Fibroblast of skin of right quadriceps (primary cell): ENCODE measurements at places on chromosomes 13 and 19.

DNA sequence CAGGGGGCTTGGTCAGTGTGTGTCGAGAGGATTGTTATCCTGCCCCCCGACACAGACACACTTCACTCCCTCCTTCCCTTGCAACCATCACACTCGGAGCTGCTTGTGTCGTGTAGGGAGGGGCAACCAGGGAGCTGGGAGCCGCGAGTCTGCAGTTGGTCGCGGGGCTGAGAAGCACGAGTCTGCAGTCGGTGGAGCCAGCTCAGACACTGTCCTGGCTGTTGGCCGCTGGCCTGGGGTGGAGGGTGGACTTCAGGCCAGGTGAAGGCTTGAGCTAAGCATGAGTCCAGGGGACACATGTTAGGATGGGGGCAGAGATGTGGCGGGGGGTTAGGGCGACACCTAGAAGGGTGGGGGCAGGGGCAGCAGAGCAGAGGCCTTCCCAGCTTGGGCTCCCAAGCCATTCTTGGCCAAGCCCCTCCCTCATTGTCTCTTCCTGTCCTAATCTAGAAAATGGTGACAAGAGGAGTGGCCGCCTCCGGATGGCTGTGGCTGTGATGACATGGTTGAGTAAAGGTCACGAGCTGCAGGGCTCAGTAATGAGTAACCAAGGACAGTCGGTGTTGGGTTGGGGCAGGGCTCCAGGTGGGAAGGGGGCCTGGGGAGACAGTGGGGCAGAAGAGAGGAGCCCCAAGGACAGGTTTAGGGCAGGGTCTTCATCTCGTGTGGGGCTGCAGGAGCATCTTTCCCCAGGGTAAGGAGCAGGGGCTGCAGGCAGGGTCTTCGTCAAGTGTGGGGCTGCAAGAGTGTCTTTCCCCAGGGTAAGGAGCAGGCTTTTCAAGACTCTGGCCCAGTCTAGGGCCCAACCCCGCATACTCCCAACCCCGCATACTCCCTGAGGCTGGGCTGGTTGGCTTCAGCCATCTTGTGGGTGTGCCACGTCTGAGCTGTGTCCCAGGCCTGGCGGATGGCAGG lies 8.6 kb downstream of the PPP5C start:
- DNase-seq = no peak

- no peak for DNase-seq
Measured at GRCh38 chr19:5608291-5608690, 14.3 kb downstream of the SAFB2 start.

DNA sequence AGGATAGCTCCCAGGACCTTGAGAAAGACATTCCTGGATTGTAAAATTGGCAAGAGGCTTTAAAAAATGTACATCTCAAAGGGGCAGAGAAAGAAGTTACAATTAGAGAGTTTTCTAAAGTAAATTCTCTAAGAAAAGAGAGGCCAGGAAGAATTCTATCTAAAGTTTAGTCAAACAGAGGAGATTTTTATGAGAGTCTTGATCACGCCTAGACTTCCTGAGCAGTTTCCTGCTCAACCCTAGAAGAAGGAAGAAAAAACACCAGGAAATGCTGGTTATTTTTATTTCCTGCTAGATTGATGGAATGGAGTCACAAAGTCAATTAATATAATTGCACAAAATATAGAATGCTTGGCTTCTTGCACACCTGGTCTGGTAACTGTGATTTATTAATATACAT lies 269.1 kb downstream of the PCDH20 start:
- DNase-seq = no peak

- DNase-seq = no peak
Measured at GRCh38 chr13:106858903-106859532, 291.1 kb upstream of the ARGLU1 start.

DNA sequence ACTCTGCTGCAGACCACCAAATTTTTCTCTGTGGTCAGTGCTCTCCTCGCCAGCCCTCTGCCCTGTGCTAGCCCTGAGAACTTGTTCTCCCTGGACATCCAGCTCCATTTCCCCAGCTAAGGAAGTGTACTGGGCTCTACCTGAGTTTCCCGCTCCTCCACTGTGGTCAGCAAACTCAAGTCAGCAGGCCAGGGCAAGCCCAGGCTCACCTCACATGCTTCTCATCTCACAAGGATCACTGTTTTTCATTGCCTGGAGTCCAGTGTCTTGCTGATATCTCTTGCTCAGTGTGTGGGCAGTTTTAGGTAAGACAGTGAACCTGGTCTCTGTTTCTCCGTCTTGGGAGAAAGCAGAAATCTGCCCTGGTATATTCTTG lies 201.4 kb downstream of the FOXO1 start:
- no peak for DNase-seq

GRCh38 chr19:19160461-19161035 lies 9.5 kb downstream of the MEF2B start:
- DNase-seq = no peak

DNA sequence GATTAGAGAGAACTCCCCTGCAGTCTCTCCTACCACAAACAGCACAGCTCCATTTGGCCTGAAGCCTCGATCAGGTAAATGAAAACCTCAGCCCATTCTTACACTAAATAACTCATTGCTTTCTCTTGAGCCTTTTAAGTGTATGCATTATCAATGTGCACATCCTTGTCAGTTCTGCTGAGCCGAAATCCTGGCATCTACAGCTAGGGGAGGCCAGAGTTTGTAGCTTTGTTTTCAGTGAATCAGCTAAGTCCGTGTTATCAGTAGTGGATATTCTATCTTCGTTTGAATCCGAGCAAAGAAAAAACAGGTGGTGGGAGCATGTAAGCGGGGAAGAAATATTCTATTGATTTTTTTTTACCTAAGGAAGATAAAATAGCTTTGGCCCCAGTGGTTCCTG lies 84.4 kb downstream of the ESD start:
- no peak for DNase-seq

- DNase-seq = peak; percentile 64
Measured at GRCh38 chr13:48431431-48431830, 18.5 kb upstream of the LPAR6 start.

DNA sequence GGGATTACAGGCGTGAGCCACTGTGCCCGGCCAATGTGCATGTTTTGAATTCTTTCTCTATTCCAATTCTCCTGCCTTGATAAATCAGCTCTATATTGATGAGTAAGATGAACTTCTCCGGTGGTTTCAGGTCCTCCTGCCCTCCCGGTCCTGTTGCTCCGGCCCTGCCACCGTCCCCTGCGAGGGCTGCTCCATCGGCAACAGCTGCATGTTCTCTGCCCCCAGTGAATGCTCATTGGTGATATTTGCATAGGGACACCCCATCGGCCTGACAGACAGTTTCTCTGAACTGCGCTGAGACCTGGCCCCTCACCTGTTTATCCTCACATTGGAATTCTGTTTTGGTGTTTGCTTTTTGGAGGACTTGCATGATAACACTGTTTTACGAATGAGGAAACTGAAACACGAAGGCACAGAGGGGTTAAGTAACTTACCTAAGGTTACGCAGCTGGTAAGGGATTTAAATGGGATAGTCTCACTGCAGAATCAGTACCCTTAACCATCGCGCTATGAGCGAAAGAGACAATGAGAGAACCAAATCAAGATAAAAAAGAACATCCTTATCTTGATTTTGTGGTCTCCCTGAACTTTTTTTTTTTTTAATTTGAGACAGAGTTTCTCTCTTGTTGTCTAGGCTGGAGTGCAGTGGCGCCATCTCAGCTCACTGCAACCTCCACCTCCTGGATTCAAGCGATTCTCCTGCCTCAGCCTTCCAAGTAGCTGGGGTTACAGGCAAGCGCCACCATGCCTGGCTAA lies 32.2 kb downstream of the ZNF557 start:
- no peak for DNase-seq

DNA sequence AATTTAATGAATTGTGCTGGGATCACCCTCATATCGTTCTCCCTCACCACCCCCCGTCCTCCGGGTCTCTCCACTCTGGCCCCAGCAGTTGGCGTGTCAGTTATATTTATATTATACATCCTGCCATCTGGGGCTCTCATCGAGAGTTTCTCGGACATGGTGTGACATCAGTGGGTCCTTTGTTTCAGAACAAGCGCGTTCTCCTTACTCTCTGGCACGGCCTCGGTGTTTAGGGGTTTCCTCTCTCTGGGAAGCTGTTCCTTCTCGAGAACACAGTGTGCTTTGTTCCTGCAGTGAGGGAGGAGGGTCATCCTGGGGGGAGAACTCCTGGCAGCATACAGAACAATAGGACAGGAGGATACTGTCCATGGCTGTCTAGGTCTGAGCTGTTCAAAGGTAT lies 9.8 kb upstream of the MCF2L start:
- DNase-seq = no peak

DNA sequence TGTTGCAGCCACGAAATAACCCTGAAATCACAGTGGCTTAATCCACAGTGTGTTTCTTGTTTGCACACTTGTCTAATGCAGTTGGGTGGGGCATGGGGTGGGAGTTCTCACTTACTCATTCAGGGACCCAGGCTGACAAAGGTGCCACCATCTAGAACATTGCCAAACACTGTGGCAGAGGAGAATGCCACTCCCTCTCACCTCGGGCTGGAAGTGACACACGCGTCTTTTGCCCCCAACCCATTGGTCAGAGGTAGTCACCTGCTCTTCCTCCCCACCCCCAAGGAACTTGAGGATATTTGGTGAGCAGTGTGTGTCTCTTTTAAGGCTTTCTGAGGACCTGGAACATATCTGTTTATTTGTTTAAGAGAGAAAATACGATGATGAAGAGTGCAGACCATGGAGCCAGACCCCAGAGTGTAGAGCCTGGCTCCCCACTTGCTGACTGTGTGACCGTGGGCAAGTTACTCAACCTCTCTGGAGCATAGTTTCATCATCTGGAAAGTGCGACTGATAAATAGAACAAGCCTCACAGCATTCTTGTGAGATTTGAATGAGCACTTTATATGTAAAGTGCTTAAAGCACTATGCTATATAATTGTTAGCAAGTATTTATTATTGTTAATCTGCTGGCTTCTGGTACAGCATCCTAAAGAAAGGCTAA lies 17.4 kb downstream of the GPR183 start:
- no peak for DNase-seq

- DNase-seq = no peak
Measured at GRCh38 chr19:2199215-2199614, 35.5 kb downstream of the DOT1L start.

- DNase-seq = peak; percentile 6
Measured at GRCh38 chr13:97497400-97497799, 63.4 kb downstream of the RAP2A start.

DNA sequence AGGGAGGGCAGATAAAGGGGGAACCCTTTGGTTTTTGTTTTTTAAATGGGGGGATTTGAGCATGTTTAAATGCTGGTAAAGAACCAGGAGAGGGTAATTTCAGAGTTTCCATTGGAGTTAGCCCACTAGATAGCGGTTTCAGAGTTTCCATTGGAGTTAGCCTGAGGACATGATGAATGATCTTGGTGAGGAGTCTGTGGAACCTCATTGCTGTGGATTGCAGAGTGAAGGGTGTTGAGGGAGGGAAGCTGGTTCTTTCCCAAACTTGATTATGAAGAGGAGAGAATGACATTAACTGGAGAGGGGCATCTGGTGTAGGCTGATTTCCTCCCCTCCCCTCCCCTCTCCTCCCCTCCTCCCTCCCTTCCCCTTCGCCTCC lies 5.0 kb downstream of the WASF3 start:
- no peak for DNase-seq

GRCh38 chr13:98997011-98997730 lies 19.3 kb upstream of the DOCK9 start:
- DNase-seq = no peak
